ELR (cell line): ENCODE measurements at places on chromosomes 12 and 14.

GRCh38 chr12:123384318-123384993, 524 bp downstream of the KMT5A start:
- DNase-seq, result peak; percentile 63

DNA sequence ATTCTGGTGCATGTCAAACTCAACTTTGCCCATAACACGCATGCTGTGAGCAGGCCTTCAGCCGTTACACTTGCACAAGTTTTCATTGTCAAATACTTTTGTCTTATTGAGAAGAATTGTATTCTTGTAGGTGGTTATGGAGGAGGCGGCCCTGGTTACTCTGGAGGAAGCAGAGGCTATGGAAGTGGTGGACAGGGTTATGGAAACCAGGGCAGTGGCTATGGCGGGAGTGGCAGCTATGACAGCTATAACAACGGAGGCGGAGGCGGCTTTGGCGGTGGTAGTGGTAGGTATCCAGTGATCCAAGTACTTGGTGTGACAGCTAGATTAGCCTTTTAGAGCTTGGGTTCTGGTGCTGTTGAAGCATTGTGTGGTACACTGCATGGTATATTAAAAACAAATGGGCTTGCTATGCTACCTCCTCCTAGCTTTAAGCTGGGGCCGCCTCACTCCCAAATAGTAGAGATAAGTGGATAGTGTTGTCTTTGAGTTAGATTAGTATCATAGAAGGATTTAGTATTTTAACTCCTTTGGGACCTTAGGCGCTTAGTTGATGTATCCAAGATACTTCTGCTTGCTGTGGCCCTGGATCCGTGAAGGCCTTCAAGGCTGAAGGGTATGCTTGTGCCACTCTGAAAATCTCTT, 2.5 kb downstream of the HNRNPA1 start:
- DNase-seq, result peak; percentile 39

GRCh38 chr12:103442182-103442555, 53.6 kb downstream of the C12orf42 start:
- no peak for DNase-seq

DNA sequence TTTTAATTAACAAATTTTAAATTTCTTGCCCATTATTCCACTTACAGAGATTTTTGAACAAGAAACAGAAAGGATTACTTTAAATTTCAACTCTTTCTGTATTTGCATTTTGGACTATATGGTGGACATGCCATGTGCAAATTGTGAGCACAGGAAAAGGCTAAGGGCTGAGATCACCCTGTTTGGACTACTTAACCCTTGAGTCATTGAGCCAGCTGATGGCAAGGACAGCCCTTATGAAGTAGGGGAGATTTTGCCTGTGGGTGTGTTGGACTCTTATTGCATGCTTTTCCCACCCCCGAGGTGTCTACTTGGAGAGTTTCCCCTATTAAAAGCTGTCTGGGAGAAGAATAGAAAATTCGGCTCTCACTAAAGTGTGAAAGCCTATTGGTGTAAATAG, 17.2 kb downstream of the DERA start:
- DNase-seq, result peak; percentile 95

DNA sequence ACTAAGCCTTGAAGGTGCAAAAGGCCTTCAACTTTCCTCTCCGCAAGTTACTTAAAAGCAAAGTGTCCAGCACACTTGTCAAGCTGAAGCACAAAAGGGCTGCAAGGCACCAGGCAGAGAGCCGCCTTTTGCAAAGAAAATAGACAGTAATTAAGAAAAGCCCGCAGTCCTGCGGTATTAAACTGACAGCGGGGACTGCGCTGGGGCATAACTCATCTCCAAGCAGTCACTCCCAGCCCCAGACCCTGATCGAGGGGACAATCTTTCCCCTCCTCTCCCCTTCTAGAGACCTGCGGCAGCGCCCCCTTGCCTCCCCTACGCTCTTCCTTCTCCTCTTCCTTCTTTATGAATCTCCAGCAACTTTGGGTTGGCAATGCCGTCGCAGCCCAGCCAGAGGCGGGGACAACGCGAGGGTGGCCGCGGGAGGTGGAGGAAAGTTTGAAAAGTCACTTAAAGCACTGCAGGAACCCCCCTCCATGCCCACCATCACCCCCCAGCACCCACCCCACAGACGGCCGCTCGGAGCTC, 200.9 kb upstream of the CAND1 start:
- peak; percentile 8 for DNase-seq

DNA sequence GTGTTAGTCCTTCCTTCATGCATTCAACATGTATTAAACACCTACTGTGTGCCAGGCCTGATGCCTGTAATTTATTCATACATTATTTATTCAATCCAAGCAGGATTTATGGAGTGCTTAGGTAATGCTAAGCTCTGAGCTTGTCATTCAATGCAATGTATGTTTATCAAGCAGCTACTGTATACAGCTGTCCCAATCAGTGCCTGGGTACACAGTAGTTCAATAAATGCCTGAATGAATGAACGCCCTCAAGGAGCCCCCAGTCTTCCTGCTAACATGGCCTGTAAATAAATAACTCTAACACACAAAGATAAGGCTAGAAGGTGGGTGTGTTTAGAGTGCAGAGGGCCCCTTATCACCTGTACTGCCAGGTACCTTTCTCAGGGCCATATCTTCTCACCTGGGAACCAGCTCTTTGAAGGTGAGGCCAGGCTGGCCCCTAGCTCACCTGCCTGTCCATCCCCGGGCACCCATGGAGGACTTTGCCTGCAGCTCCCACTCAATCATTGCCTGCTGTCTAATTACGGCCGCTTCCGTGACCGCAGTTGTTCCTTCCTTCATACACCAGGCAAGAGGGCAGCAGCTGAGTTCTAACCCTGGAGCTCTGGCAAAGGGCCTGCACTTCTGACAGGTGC, 20.0 kb upstream of the KDM2B start:
- DNase-seq, result no peak

GRCh38 chr12:104944252-104944651, 13.8 kb downstream of the SLC41A2 start:
- no peak for DNase-seq

- no peak for DNase-seq
Observed at GRCh38 chr14:32587461-32587860, 258.4 kb downstream of the AKAP6 start.

DNA sequence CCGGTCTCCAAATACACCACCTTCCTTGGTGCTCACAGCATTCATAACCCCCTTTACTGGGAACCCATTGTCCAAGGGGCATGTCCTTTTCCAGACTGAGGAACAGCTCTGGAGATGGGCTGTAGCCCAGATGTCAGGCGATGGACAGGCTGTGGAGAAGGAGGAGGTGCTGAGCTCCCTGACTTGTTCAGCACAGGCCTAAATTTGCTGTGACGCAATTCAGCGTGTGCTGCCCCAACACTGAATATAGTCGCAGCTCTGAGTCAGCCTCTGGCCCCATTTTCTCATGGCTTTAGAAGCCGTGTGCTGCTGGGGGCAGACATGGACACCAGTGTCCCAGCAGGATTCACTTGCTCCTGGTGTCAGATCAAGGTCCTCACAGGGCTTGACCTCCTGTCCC, 269.1 kb downstream of the EMP1 start:
- peak; percentile 28 for DNase-seq

- DNase-seq, result no peak
Observed at GRCh38 chr12:26595806-26596205, 237.2 kb downstream of the ITPR2 start.

DNA sequence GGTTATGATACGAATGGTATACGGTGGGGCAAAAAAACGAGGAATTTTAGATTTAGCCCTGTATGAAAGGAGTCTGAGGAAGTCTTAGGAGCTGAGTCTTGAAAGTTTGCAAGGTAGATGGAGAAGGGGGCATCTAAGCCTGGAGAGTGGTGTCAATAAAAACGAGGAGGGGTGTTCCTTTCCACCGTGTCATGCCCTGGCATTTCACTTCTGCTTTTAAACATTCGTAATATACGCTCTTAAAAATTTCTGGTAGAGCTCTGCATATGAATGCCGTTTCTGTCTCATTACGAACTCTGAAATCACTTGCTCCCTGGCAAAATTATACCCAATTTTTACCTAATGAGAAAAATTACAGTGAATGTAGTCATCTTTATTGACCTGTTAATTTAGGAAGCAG, 170.2 kb downstream of the ERC1 start:
- no peak for DNase-seq

DNA sequence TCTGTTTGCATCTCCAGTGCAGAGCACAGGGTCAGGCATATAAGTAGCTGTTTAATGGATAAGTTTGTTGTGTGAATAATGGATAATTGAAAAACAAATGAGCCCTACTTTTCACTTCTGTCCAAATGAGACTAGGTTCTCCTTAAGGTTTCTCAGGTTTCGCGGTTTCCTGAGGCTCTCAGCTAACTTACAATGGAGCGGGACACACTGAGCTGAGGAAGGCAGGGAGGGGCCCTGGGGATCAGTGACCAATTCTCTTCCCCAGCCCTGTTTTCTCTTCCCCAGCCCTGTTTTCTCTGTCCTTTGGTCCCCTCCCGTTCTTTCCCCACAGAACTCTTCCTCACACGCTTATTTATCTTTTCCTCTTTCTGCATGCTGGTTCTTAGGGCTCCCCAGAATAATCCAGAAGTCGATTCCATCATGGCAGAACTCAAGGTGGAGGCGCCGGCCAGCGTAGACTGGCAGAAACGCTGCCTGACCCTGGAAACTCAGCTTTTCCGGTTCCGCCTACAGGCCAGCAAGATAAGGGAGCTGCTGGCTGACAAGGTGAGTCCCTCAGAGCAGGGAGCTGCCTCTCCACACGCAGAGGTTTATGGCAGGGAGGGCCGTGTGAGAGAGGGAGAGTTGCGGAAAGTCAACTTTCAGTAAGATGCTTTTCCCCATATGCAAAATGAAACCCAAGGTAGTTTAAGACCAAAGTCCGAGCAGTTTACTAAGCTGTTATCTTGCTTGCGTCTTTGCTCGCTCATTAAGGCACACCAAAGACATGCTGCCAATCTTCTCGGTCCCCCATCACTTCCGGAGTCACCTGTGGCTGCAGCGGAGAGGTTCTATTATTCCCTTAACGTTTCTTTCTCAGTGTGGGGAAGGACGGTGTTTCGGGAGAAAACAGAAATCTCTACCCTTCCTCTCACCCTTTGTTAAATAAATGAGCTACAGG, 8.6 kb downstream of the PLEKHH1 start:
- DNase-seq, result no peak

- DNase-seq, result no peak
Observed at GRCh38 chr14:104734601-104734990, 10.6 kb downstream of the ADSS1 start.

GRCh38 chr14:31945074-31945613, 132.0 kb upstream of the ARHGAP5 start:
- DNase-seq, result no peak

GRCh38 chr12:125684968-125685790, 619.9 kb downstream of the AACS start:
- no peak for DNase-seq

- DNase-seq, result no peak
Observed at GRCh38 chr12:129870796-129871195, 33.0 kb downstream of the TMEM132D start.

- DNase-seq, result no peak
Observed at GRCh38 chr14:50605766-50606165, 45.8 kb downstream of the ATL1 start.

GRCh38 chr14:33611405-33612196, 339.3 kb downstream of the EGLN3 start:
- peak; percentile 71 for DNase-seq

GRCh38 chr12:96412431-96412830, 12.2 kb upstream of the CDK17 start:
- DNase-seq, result no peak

- DNase-seq, result peak; percentile 40
Observed at GRCh38 chr12:34625116-34625515, 602.8 kb downstream of the ALG10 start.

GRCh38 chr14:80955416-80955941, at the start of gene TSHR:
TSHR (plus strand) TSS chr14:80955621; CDS start chr14:80955681, 60 bp downstream.
- DNase-seq, result no peak

DNA sequence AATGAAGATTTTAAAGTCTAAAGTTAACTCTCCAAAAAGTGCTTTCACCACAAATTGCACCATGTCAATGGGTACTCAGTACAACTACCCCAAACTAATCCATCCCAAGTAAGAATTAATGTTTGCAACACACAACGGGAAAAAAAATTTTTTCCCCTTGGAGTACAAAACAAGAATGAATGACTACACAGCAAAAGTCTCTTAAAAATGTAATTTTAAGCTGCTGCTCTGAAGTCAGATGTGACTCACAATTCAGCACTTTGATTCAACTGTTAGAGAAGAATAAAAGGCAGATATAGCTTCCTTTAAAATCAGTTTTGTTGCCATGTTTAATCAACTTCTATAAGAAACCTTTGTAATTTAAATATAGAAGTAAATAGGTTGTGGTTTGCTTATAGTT, 42.5 kb upstream of the VPS33A start:
- peak; percentile 18 for DNase-seq

- DNase-seq, result peak; percentile 91
Observed at GRCh38 chr14:51395361-51395849, 155.4 kb downstream of the TMX1 start.

- DNase-seq, result no peak
Observed at GRCh38 chr12:132537836-132538662, 48.1 kb downstream of the FBRSL1 start.

- DNase-seq, result no peak
Observed at GRCh38 chr14:104714066-104714465, 10.0 kb upstream of the ADSS1 start.

DNA sequence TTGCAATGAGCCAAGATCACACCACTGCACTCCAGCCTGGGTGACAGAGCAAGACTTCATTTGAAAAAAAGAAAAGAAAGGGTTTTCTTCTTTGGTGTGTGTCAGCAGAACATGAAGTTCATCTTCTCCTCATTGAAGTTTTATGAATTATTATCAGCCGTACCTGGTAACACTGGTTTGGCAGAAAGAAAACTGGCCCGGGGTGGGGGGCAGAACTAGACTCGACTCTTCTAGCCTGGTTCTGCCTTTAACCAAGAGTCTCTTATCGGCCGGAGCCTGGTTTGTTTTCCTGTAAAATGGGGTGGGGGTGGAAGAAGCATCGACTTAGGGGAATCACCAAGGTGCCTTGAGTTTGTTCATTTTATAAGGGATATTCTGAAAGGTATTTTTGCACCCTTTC, 64.1 kb downstream of the TECPR2 start:
- DNase-seq, result no peak

DNA sequence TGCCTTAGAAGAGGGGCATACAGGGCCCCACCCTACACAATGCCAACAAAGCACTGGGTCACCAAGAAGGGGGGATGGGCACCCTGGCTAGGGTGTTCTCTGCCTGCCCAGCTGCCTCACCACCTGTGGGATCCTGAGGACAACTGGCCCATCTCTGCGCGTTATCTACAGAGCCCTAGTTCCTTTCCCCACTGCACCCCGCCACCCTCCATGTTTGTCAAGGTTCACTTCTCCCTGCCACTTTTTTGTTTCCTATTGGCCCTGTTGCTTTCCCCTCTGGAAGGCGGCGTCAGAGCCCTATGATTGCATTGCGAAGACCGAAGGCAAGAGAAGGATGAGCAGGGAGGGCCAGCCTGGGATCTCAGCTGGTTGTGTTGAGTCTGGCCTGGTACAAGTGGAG, 1.6 kb downstream of the SLC48A1 start:
- no peak for DNase-seq

GRCh38 chr14:100309028-100309737, 2.9 kb upstream of the SLC25A29 start:
- DNase-seq, result no peak

- no peak for DNase-seq
Observed at GRCh38 chr12:46486588-46486987, 114.0 kb upstream of the SLC38A2 start.

- peak; percentile 51 for DNase-seq
Observed at GRCh38 chr12:16385782-16386646, 38.6 kb downstream of the MGST1 start.
